ENCODE measurements at places on chromosomes 6 and 20.

- DNase-seq = no peak
These were observed 13.3 kb downstream of the TP53INP2 start for GRCh38 chr20:34717230-34718095.

- no peak for DNase-seq
These were observed 5.0 kb upstream of the ADGRF1 start for GRCh38 chr6:47047097-47047478.

GRCh38 chr6:3565291-3565690, 108.4 kb upstream of the SLC22A23 start:
- DNase-seq = no peak

GRCh38 chr6:126905917-126906316, 212.6 kb upstream of the RSPO3 start:
- no peak for DNase-seq

GRCh38 chr20:45368221-45368980, 5.4 kb downstream of the SYS1 start:
- no peak for DNase-seq

DNA sequence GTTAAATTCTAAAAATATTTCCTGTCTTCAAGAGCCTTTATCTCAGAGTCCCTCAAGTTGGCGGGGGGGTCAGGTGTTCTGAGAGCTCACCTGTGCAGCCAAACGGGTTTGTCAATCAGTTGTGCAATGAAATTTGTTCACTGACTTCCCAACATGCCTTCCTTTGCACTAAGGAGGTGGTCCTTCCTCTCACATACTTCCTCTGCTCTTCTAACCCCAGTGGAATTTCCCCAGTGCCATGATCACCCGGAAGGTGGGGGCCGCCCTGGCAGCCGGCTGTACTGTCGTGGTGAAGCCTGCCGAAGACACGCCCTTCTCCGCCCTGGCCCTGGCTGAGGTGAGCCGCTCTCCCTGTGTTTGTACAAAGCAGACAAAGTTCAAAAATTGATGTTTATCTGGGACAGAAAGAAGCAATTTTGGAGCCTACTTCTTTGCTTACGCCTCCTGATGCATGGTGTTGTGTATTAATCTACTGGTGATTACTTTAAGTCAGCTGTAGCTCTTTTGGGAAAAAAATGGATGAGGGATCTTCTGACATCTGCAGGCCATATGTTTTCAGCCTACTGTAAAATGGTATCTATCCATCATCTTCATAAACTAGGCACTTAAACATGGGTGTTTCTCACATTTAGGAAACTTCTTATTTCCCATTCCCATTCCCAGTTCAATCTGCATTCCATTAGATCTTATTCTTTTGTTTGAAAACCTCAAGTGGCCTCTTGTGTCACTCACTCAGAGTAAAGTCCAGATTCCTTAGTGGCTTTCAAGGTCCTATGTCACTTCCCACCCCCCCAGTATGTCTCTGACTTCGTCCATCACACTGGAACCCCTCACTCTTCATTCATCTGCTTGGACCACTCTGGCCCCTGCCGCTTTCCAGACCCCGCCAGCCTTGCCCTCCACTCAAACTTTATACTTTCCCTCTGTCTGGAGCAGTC, 10.1 kb downstream of the ALDH5A1 start:
- no peak for DNase-seq

- DNase-seq = no peak
These were observed 5.6 kb downstream of the ARFRP1 start for GRCh38 chr20:63702036-63702665.

DNA sequence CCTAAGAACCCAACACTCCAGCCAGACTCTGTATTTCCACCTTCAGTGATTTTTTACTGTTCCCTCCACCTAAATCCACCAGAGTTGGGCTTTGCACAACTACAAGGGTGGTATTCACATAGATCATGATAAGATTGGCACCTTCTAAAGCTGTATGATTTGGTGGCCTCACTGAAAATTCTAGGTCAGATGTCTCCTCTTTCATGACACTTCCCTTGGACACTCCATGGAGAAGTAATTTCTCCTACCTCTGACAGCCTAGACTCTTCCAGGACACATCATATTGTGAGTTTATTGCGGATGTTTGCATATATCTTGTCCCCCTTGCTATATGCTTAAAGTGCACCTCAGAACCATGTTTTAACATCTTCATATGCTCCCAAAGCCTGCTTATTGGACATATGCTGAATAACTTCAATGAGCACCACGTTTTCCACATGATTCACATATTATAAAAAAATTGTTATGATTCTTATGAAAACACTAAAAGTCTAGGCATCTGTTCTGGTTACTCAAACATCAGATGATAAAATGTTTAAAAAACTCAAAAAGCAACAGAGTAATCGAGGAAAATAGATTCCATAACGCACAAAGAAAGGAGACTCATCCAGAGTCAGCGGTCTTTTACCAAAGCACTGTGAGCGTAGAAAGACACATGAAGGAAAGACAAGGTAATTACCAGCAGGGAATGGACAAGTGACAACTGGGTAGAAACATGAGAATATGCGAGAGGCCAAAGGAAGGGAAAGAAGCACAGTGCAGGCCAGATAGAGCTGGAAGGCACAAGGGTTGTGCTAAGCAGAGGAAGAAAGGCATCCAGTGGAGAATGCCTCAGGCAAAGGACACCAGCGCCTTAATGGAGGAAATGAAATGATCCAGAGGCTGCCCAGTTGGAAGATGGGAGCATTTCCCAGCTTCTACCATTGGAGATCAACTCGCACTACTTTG, 46.5 kb downstream of the KIF16B start:
- DNase-seq = no peak

DNA sequence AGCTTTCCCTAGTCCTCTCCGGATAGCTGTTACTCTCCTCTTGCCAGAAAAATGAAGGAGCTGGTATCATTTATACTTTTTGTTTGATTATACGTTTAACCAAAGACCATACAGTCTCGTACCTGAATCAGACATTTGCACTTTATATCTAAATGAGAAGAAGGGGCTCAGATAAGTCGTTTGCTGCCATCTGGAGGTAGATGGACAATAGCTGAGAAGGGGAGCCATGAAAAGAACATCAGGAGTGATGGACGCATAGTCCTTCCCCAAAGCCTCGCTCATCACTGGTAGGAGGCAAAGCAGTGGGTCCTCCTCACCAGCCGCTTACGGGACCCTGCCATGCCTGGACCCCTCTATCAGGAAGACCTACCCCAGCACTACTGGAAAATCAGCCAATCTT, 45.4 kb downstream of the RPF2 start:
- DNase-seq = no peak

DNA sequence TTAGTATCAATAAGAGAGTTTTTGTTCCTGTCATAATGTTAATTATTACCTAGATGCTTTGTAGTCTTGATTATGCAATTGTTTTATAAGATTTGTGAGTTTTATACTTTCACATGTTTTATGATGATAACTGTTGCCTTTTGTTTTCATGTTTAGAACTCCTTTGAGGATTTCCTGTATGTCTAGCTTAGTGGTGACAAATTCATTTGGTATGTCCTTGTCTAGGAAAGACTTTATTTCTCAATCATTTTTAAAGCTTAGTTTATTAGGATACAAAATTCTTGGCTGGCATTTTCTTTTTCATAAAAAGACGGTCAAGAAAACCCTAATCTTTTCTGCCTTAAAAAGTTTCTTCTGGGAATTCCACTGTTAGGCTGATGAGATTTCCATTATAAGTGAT, 849.9 kb upstream of the EYS start:
- no peak for DNase-seq

DNA sequence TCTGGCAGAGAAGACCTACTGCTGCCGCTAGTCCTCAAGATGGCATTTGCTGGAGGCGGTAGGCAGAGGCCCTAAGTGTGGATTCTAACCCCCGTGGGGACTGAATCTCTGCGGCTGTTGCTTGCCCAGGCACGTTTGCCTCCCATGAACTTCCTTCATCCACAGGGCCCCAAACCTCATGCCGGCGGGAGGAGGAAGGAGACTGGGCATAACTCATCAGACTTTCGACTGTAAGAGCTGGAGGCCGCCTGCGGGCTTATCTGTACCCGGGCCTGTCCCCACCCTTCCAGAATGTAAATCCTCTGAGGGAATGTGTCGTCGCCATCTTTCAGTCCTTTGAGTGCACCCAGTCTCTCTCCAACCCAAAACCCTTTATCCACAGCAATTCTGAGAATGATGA, 990 bp downstream of the ZFP57 start:
- DNase-seq = no peak

- DNase-seq = no peak
These were observed 631.2 kb upstream of the SYNCRIP start for GRCh38 chr6:86273936-86274335.

- DNase-seq = no peak
These were observed 3.5 kb upstream of the GHRH start for GRCh38 chr20:37265152-37265551.

GRCh38 chr6:37956711-37957275, 137.3 kb downstream of the ZFAND3 start:
- DNase-seq = no peak

DNA sequence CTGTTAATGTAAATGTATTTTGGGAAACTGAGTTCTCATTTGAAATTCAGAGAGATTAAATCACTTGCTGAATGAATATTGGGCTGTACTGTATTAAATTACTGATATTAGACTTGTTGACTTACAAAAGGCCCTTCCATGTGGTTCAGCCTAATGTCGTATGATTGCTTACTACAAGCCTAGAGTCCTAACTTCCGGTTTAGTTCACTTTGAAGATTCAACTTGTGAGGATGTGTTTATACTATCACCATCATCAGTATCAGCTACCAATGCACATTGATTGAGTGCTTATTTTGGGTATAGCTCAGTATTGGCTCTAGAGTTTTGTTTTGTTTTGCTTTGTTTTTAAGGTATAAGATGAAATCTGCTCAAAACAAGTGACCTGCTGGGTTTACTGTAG, 48.3 kb downstream of the FAM217A start:
- no peak for DNase-seq

DNA sequence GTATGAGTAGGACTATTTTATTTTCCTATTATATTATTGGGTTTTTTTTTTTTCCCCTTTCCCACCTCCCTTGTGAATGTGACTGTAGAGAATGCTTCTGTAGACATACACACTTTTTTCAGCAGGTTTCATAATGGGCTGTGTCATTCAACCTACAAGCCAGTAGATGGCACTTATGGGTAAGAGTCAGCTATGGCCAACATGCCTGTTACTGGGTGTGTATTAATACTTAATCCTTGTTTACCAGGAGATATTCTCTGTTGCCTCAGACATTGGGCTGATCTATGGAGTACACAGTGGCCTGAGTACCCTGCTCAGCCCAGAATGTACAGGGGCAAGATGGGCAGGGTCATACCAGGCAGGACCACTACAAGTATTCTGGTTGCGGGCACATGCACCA, 382.5 kb downstream of the EPHA7 start:
- no peak for DNase-seq

DNA sequence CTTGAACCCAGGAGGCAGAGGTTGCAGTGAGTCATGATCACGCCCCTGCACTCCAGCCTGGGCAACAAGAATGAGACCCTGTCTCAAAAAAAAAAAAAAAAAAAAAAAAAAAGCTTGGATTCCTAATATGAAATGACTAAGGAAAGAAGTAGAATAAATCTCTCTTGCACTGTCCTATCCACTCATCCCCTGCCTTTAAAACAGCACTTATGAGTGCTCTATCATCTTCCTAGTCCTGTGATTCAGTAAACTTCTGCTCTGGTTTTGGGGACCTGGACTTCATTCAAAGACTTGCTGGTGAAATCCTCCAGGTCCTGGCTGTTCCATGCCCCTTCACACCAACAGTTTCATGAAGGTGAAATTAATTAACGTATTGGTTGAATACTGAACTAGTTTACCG, 29.6 kb downstream of the TNFAIP3 start:
- DNase-seq = no peak

DNA sequence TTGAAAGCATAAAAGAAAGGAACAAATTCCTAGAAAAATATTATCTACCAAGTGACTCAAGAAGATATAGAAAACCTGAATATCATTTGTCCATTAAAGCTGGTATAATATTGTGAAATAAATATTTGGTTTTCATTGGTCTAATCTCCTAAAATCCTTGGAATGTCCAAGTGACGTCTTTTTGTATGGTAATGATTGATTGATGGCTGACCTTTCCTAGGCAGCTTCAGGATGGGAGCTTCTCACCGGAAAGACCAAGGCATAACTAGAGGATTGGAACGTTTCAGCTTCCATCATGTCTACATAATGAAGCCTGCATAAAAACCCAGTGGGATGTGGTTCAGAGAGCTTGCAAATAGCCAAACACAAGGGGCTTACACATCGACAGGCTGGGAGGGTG, 57.6 kb upstream of the MAN1A1 start:
- DNase-seq = no peak

DNA sequence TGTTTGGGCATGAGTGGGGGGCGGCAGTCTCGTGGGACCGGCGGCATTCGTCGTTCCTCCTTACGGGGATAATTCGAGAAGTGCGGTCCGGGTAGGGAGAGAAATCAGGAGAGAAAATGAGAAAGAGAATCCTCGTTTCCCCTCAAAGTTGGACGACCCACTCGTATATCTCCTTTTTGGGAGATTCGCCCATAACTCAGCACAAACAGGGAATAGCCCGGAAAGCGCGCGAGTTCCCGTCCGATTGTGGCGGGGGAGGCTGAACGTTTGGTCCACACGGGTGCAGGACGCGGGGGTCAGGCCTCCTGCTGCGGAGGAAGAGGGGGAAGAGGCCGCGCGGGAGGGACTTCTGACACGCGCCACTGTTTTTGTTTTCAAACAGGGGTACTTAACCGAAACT, 42.4 kb downstream of the POPDC3 start:
- peak; percentile 30 for DNase-seq

DNA sequence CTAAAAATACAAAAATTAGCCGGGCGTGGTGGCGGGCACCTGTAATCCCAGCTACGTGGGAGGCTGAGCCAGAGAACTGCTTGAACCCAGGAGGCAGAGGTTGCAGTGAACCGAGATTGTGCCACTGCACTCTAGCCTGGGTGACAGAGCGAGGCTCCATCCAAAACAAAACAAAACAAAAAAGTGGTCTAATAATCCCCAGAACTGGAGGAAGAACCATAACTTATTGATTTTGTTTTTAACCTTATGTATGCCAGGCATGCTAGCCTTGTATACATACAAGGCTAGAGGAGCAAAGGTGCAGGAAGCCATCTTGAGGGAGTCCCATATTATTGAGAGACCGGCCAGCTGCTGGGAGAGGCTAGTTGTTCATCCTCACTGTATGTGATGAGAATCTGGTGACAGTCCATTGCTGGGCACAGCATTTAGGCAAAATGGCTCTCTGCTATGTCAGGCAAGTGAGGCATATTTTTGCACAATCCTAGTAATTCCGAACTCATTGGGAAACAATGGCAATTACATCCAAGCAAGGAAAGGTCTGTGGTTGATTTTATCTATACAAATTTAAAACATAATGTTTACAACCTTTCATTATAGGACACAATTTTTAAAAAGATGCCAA, 18.0 kb downstream of the HFE start:
- no peak for DNase-seq

All from nephron progenitor cell (in vitro differentiated cells).